ENCODE measurements at places on chromosomes 5 and 9.

DNA sequence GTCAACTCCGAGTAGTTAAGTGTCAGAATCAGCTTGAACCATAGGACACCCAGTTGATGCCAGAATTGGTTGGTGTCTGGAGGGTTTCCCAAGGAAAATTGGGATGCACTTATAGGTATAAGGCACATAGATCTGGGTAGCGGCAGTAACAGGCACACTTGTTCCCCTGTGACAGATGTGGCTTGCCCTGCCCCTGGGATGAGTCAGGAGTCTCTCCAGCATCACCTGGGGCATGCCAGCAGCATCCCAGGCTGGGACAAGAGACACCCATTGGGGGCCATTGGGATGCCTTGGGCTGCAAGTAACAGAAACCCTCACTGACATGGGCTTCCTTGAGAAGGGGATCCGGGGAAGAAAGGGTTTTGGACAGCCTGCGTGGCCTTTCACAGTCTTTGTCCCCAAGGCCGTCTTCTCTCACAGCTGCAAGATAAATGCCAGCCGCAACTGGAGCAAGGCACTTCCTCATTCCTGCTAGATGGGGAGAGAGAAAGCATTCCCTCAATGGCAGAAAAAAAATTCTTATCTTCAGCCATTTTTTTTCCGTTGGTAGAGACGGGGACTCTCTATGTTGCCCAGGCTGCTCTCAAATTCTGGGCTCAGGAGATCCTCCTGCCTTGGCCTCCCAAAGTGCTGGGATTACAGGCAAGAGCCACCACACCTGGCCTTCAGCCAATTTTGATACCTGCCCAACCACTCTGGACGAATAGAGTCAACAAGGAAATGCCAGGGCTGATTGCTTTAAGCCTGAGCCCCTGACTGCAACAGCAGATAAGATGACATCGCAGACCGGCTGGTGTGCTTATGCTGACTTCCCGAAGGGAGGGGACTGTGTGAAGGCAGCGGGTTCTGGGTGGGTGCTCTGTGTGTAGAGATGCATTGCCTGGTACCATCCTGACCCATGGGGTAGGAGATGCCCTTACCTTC is 13.3 kb upstream of the RNF130 start:
- no peak for DNase-seq

- DNase-seq, result no peak
These were observed 8.7 kb upstream of the ST6GALNAC6 start for GRCh38 chr9:127907867-127908659.

- DNase-seq, result no peak
These were observed 168.2 kb downstream of the CACNA1B start for GRCh38 chr9:138045541-138046490.

- no peak for DNase-seq
These were observed 18.5 kb upstream of the ANXA1 start for GRCh38 chr9:73133022-73133651.

DNA sequence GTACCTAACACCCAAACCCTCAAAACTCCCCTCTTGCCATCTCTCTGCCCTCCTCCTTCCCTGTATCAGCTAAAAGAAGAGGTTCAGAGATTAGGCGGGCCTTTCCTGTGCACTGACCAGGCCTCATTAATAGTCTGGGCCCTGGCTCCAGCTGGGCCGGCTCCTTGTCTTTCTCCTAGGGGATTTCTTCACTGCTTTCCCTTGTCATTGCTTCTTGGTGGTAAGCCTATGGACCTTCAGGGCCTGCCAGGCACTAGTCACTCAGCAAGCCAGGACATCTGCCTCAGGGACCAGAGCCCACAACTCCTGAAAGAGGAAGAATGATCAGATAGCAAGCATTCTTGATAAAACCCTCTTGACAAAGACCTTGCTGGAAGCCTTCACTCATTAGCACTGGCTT is 50.9 kb downstream of the MRRF start:
- no peak for DNase-seq

GRCh38 chr5:83925955-83926337 is 205.3 kb upstream of the HAPLN1 start:
- DNase-seq, result no peak

All from AG04450 (cell line).